GM23338 (cell line): ENCODE measurements at places on chromosomes 1 and 21.

- DNase-seq, result no peak
Measured at GRCh38 chr1:81584398-81584797, 216.3 kb upstream of the ADGRL2 start.

DNA sequence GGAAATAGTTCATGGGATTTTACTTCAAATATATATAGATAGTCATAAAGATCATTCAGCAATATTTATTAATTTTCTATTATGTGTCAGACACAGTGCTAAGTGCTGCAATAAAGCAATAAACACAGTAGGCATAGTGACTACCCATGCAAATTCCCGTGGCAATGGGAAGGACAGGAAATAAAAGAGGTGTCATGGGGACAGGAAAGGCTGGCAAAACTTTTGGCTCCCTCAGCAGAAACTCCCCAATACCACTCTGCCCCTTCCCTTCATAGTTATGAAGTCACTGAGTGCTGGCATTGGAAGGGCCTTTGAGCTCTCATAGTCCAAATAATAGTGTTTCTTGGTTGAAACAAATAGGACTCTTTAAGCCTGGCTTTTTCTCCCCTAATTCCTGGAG, 104.4 kb upstream of the DPT start:
- no peak for DNase-seq

- no peak for DNase-seq
Measured at GRCh38 chr21:37983336-37984095, 67.3 kb upstream of the KCNJ6 start.

DNA sequence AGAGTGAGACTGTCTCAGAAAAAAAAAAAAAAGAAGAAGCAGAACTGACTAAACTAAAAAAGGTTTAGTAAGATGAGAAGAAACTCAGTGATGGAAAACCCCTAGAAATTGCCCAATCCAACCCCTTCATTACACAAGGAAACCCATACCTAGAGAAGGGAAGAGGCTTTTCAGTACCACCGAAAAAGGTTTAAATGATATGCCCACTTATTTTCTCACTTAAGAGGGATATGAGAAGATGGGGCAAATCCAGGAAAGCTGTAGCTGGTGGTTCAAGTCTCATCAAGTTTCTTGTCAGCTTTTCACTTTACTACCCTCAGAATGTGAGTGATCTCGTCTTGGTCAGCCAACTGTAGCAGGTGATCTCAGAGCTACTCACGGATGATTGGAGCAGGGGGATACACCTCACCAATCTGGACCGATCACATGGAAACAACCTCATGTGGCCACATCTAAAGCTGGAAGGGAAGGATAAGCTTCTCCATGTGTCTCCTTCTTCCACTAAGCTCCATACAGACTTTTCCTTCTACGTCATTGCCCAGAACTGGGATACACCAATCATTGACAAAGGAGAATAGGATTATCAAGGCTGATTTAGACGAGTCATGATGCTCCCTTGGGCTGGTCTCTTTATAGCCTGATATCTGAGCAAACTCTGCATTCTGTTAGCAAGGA, 126.7 kb upstream of the POU3F1 start:
- DNase-seq, result no peak

GRCh38 chr1:83692524-83693381, 306.2 kb downstream of the TTLL7 start:
- peak; percentile 81 for DNase-seq

- DNase-seq, result peak; percentile 76
Measured at GRCh38 chr1:93615582-93616150, 66.0 kb downstream of the BCAR3 start.

DNA sequence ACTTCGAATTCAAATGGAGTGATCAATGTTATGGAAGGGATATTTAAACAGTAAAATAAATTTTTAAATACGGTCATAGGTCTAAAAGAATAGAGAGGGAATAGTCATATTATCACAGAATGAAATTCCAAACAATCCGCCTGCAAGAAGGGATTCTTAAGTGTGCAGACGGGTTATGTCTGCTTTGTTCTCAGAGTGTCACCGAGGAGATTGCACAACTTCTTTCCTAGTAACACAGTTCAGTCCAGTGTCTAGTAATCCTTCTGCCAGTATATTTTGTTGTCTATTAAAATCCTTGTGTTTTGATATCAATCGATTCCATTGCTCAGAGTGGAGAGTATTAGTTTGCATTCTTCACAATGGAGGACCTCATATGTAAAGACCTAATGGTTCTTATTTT, 48.4 kb downstream of the LRRC53 start:
- DNase-seq, result no peak
